Activated T-cell treated with anti-CD3 and anti-CD28 coated beads, Interleukin-2, amount 50 U/mL, for 72 hours (primary cell): ENCODE measurements at places on chromosomes 1 and 21. TPM values are rescaled to one million over a fixed set of nuclear protein-coding genes. Genes with fewer than 3 reads are reported as not detected.

DNA sequence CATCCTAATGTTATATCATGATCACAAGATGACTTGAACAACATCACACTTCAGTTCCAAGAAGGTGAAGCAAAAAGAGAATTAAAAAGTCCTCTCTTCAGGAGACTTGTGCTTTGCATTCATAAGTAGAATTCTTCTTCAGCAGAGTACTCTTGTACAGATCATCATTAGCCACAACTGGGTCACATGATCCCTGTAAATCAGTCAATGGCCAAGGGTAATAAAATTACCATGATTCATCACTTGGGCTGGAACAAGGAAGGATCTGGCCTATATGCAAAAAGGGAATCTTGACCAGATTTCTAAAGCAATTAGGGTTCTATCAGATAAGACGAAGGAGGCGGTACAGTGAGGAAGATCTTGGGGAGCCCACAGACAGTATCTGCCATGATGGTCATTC, 458.0 kb upstream of the DEPDC1 start:
- no peak for DNase-seq

DNA sequence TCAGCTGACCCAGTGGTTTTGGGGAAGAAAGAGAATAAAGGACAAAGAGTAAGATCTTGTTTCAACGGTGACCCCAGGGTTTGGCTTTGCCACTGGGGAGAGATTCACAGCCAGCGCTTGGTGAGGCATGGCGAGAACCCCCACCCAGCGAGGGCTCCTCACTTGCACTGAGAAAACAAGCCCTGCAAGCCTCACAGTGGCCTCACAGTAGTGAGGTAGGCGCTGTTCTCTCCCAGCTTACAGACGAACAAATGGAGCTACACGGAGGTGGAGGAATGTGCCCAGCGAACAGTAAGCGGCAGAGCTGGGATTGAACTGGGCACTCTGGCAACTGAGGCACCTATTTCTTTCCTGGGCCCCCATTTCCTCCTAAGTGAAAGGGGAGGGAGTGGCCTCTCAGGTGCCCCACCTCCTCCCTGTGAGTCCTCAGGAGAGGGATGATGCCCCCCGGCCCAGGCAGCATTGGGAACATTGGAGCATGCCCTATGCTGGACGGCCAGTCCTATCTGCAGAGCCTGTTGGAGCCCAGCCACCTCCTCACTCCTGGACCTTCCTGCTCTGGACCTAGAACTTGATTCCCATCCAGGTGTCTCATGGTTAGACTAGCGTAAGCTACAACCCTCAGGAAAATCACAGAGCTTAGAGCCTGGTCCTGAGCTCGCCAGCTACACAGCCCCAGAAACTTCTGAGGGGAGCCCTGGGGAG, 73.4 kb upstream of the EDN2 start:
- no peak for DNase-seq

GRCh38 chr1:42806593-42806992, 10.3 kb upstream of the ERMAP start:
- no peak for DNase-seq

DNA sequence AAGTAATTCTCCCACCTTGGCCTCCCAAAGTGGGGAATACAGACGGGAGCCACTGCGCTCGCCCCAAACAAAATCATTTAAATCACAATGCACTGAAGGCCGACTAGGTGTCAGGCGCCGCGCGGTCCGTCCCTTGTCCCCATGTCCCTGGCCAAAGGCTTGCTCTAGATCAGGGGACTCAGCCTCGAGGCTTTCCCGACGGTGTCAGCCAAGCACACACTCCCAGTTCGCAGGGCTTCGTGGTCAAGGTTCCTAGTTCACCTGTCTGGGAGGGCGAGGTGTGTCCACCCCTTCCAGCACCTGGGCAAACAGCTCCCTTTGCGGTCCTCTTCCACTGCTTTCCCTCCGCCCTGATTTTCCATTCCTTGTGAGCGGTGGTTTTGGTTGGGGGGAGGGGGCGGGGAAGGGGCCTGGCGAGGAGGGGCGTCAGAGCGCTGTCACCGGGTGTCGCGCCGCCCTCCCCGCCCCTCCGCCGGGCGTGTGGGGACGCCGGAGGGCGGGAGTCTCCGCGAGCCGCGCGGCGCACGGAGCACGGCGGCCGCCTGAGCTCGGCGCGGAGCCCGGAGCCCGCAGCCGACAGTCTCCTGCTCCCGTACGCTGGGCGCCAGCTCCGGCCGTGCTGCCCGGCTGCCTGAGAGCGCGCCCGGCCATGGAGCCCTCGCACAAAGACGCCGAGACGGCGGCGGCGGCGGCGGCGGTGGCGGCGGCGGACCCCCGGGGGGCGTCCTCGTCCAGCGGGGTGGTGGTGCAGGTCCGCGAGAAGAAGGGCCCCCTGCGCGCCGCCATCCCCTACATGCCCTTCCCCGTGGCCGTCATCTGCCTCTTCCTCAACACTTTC, at the start of gene STUM:
Gene STUM, plus strand, starts transcription at position 509 of the 838 bp plus-strand sequence. Its CDS starts 141 bp downstream, at position 650.
- DNase-seq, result peak; percentile 14

DNA sequence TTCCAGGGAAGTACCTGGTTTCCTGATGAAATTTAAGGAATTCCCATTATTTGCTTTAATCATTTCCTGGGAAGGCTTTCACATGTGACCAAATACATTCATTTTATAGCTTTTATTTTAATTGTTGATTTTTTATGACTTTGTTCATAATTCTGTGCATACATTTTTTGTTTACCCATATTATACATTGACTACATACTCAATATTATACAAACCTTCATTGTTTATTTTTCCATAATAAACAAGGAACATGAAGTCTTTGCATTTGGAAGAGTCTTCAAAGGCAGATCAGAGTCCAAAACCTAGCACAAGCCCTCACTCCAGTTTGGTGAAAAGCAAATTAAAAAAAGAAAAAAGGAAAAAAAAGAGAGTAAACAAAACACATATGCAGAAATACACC, 218.3 kb upstream of the NRIP1 start:
- DNase-seq, result no peak

- DNase-seq, result no peak
Observed at GRCh38 chr1:202047977-202048376, 37.6 kb downstream of the ELF3 start.

DNA sequence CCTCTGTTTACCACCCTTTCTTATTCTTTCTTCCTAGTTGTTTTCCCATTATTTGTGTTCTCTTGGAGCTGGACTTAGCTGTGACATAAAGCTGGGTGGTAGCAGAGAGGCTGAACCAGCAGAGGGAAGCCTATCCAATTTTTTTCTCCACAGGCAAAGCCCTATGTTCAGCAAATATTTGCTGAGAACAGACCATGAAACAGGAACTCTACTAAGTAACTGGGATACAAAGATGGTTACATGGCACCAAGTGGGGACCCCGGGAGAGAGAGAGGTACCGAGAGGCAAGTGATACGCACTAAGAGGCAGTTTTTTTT, 6.6 kb downstream of the CFAP141 start:
- DNase-seq, result no peak

GRCh38 chr1:230798491-230798890, 51.3 kb downstream of the CAPN9 start:
- no peak for DNase-seq

DNA sequence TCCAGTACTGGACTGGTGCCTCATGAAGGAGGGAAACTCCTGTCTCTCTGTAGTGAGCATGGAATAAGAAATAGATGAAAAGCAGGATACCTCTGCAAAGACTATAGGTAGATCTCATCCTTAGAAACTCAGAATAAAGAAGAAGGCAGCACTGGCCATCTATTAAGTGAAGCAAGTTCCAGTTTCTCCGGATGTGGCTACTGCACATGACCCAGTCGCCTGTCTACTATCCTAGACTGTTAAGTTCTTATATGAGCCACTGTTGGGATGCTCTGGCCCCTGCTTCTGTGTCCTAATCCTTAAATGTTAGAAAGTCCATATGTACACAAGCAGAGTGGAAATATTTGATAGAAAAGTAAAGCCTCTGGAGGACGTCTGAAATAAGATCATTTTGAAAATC, 2.2 kb downstream of the FASLG start:
- no peak for DNase-seq

DNA sequence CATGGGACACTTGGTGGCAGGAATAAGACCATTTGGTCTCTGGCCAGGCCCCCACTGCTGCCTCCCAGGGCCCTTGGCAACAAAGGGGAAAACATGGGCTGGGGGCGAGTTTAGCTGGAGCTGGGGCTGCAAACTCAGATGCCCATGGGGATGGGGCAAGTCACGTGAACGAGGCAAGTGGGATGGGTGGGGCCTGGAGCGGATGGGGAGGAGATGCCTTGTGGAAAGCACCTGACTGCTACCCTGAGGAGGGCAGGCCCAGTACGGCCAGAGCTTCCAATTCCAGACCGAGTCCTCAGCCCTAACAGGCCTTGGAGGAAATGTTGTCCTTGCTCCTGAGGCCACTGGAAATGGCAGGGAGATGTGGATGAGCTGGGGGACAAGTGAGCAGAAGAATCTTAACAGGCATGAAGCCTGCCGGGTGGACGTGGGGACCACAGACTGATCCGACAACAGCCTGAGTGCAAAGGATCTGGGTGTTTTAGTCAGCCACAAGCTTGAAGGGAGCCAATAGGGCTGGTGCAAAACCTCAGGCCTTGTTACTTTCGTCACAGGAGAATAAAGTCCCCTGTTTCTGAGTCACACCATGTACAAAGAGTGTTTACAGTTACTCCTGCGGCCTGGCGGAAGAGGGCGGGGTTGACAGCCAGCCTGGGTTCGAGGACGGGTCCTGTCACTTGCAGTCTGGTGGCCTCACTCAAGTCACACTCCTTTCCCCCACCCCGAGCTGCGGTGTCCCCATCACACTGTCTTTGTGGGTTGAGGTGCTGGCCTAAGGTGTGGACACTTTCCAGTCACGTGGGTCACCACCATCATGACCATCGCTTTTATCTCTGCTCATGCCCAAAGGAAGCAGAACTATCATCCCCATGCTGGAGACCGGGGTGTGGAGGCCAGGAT, 19.1 kb downstream of the RUNX3 start:
- peak; percentile 81 for DNase-seq

GRCh38 chr1:106022312-106022902, 1034.1 kb upstream of the PRMT6 start:
- DNase-seq, result no peak

GRCh38 chr1:38561725-38562124, 297.8 kb downstream of the RRAGC start:
- DNase-seq, result no peak

- DNase-seq, result no peak
Observed at GRCh38 chr1:64745986-64746940, 1.4 kb downstream of the RAVER2 start.

DNA sequence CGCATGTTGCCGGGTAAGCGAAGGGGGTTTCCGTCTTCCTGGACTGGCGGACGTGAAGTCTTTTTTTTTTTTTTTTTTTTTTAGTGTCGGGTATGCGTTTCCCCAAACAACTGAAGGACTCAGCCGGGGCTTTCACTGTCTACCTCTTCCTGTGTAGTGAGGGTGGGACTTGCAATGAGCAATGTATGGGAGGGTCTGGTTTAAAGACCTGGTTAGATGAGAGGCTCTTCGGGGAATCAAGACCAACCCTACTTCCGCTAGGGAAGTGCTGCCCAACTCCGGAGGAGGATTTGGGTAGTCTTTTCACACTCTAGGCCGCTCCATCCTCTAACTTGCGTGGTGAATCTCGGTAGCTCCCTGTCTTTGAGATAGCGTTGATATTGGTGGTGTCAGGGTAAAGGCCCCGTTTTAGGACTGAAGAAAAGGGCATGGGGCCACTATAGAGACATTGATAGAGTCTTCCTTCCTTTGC, 754 bp downstream of the PRRC2C start:
- peak; percentile 78 for DNase-seq

DNA sequence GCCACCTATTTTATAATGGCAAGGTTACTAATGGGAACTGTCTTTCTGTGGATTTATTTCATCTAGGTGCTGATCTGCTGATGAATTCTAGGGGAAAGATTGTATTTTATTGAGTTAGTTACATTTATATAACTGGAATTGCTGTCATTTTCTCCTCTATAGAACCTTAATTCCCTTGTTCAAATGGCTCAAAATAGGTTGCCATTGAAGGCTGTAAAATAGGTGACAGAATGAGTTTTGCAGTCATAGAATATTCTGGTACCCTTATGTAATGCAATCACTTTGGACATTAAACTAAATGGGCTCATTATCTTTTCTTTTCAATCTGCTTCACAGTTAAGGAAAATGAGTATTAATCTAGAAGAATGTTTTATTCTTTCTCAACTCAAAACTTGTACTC, 131.0 kb downstream of the CTH start:
- no peak for DNase-seq

DNA sequence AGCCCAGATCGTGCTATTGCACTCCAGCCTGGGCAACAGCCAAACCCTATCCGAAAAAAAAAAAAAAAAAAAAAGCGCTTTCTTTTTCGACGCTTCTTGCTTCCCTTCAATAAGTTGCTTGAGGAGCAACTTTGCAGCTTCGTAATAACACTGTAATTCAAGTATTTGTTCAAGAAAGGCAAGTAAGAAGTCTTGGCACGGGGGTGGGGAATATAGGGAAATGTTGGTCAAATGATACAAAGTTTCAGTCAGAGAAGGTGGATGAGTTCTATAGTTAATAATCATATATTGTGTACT, 871 bp upstream of the PSMA5 start:
- DNase-seq, result no peak

- DNase-seq, result no peak
Observed at GRCh38 chr21:43598416-43599120, 60.7 kb downstream of the HSF2BP start.

DNA sequence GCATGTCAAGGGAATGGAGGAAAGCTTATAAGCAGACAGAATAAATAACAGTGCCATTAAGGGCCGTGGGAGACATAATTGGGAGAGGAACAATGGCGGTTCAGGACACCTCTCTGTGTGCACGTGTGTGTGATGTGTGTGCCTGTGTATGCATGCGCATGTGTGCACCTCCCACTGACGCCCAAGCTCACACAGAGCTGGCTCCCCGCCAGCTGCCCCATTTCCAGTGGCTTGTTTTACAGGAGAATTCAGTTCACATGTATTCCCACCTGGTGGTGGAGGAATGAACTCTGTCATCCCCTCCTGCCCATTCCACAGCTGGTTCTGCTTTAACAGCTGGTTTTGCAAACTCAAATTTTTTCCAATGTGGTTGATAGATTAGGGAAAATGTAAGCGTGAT, 262.2 kb downstream of the AJAP1 start:
- no peak for DNase-seq

- DNase-seq, result no peak
Observed at GRCh38 chr1:67226688-67227087, 60.4 kb downstream of the IL23R start.

GRCh38 chr1:3148171-3148570, 79.2 kb downstream of the PRDM16 start:
- DNase-seq, result no peak

GRCh38 chr1:73611681-73612080, 586.3 kb downstream of the LRRIQ3 start:
- no peak for DNase-seq

SLC9C2 gene
- total RNA-seq, result not detected

PGLYRP4 gene
- total RNA-seq, result 0.29 TPM

GPR52 gene
- total RNA-seq, result 1.9 TPM

ERRFI1 gene
- total RNA-seq, result 3.3 TPM

SLAMF9 gene
- total RNA-seq, result not detected

KCNK2 gene
- not detected for total RNA-seq

ARHGEF16 gene
- not detected for total RNA-seq

GRIK3 gene
- not detected for total RNA-seq

FCER1A gene
- total RNA-seq, result not detected

NFASC gene
- 0.38 TPM for total RNA-seq
